Activated gamma-delta T cell treated with Interleukin-2 at 50 U/mL for 16 hours (primary cell): ENCODE measurements at places on chromosomes 11 and 22.

GRCh38 chr11:110355011-110355744, 58.8 kb upstream of the RDX start:
- no peak for DNase-seq

DNA sequence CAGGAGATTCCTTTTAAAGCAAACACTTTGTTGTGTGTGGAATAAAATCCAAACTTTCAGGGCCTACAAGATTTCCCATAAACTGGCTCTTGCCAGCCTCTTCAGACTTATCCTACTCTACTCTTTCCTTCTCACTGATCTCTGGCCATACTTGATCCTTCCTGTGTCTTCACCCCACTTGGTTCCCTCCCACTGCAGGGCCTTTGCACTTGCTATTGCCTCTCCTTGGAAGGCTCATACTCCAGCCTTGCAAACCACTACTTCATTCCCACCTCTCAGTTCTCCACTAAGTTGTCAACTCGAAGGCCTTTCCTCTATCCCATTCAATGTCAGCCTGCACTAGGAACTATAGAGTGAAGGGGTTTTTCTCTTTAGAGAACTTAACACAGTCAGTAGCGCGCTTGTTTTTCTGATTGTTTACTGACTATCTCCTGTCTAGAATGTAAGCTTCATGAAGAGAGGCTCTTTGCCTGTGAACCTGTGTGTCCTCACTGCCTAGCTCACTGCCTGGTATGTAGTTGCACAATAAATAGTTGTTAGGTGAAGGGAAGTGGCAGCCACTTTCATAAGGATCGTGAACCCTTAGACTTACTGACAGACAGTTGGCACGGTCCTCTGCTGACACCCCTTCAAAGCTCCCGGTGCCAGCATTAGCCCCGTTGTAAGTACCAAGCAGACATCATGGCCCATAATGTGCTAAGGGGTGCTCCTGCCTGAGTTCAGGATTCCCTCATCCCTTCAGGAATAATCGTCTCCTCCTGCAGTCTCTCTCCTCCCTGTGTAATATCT, 833 bp upstream of the ME3 start:
- DNase-seq: no peak

GRCh38 chr11:67662835-67663531, 11.4 kb downstream of the ALDH3B2 start:
- DNase-seq: no peak

- no peak for DNase-seq
Measured at GRCh38 chr11:123110397-123110796, 48.5 kb upstream of the HSPA8 start.

GRCh38 chr11:28343304-28344233, 235.4 kb downstream of the METTL15 start:
- DNase-seq: no peak

- DNase-seq: no peak
Measured at GRCh38 chr11:60950933-60951605, 907 bp downstream of the SLC15A3 start.

- DNase-seq: no peak
Measured at GRCh38 chr11:70568035-70568813, 169.9 kb downstream of the CTTN start.

- no peak for DNase-seq
Measured at GRCh38 chr11:34823197-34823596, 93.0 kb downstream of the APIP start.

GRCh38 chr11:31301549-31302510, 67.7 kb downstream of the DCDC1 start:
- DNase-seq: no peak

GRCh38 chr11:206526-207207, 532 bp downstream of the BET1L start:
- no peak for DNase-seq

GRCh38 chr11:83069441-83070043, 2.2 kb downstream of the RAB30 start:
- DNase-seq: no peak

GRCh38 chr11:28337701-28338100, 229.5 kb downstream of the METTL15 start:
- DNase-seq: no peak

GRCh38 chr11:60785806-60786361, 751 bp downstream of the MS4A10 start:
- DNase-seq: no peak

DNA sequence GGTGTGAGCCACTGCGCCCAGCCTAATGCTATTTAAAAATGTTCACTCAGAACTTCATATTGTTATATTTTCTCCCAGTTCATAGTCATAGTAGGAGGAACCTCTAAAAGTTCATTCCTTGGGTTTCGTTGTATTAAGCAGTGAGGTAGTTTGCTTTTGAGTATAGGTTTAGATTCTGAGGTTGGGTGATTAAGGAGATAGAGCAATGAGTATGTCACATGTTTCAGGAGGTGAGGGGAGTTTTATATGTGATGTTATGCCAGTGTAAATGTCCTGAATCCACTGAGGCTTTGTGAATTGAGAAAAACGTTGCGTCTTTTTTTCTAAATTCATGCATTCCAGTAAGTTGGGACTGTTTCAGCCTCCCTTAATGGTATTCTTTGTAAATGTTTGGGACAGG, 4.2 kb downstream of the UBE2L3 start:
- DNase-seq: no peak

DNA sequence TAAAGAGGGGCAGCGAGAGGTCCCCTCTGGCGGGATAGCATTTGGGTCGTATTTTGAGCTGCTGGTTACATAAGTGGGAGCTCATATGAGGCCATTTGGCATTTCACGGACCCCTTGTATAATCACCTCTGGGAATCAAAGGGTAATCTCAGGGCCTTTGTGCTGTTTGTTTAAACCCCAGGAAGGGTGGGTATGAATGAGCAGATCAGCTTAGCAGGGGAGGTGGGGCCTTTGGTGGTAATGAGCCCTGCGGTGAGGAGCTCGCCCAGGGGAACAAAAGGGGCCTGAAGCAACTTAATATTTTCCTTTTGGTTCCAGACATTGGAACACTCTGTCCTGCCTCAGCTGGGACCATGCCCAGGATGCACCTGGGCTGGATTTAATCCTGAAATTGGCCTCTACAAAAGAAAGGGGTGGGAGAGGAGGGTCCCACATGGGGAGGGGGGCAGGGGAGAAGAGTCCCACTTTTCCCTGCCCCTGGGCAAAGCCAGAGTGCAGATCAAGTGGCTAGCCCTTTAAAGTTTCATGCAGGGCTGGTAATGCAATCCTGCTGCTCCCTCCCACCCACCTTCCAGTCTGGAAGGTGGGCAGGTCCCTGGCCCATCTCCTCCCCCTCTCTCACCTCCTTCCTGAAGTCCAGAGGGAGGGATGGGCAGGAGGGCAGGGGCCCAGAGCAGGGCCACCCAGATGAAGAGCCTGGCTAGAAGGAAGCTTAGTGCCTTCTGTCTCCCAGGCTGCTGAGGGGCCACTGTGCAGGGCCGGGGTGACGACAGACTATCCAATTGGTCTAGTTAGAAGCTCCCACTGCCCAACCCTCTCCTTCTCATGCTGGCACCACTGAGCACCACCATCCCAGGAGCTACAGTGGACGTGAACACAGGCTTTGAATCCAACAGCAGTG, 10.5 kb downstream of the TSKU start:
- no peak for DNase-seq

- no peak for DNase-seq
Measured at GRCh38 chr11:129267716-129268115, 75.6 kb upstream of the ARHGAP32 start.

- no peak for DNase-seq
Measured at GRCh38 chr22:39603345-39603744, 32.8 kb downstream of the CACNA1I start.

DNA sequence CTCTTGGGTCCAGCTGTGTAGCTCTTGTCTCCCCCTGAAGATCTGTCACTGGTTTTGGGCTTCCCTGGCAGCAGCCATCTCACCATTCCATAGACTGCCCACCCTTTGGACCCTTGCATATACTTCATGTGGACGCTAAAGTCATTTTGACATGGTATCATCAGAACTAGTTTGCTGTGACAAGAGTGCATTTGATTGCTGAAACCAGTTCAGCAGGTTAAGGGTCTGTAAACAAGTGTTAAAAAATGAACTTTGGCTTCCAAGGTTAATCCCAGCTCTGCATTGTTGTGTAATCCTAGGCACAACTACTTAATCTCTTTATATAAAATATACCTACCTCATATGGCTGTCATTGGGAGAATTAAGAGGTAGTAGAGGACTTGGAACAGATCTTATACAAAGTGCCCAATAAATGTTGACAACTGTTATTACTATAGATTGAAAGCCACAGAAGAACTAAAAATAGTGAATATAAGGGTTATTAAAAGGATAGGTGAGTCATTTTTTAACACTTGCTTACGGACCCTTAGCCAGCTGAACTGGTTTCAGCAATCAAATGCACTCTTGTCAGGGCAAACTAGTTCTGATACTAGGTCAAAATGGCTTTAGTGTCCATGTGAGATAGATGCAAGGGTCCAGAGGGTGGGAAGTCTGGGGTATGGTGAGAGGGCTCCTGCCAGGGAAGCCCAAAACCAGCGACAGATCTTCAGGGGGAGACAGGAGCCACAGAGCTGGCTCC, 29.4 kb downstream of the CCDC90B start:
- no peak for DNase-seq

DNA sequence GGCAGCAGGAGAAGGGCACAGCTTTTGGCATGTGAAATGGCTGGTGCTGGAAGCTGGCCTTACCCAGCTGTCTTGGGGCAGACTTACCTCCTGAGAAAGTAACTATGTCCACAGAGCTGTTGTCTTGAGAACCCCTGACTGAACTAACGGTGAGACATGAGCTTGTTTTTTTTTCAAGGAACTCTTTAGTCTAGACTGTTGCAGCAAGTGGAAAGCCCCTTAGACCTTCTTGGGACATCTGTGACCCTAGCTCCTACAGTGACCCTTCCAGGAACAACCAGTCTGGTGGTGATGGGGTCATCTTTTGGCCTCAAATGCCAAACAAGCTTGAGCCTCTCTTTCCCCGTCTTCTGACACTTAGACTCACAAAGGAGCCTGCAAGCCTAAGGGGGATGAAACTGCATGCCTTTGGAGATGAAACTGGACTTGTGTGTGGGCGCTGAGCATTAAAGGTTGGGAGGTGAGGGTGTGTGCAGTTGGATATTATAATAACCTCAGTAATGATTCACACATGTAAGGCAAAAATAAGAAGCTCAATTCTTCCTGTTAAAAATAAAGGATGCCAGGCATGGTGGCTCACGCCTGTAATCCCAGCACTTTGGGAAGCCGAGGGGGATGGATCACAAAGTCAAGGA, 35.4 kb downstream of the SDHD start:
- no peak for DNase-seq

GRCh38 chr22:49102367-49102766, 725.3 kb downstream of the BRD1 start:
- no peak for DNase-seq

DNA sequence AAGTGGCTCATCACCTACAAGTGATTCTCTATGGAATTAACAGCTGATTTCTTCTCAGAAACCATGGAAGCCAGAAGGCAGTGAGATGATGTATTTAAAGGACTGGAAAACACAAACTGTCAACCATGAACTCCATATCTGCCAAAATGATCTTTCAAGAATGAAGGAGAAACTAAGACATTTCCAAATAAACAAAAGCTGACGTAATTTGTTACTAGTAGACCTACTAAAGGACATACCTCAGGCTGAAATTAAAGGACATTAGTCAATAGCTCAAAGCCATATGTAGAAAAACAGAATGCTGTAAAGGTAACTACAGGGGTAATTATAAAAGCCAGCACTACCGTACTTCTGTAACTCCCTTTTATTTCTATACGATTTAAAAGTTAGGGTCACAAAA, 129.4 kb upstream of the TMEM45B start:
- DNase-seq: no peak
